ENCODE measurements at places on chromosomes 1 and 21.

DNA sequence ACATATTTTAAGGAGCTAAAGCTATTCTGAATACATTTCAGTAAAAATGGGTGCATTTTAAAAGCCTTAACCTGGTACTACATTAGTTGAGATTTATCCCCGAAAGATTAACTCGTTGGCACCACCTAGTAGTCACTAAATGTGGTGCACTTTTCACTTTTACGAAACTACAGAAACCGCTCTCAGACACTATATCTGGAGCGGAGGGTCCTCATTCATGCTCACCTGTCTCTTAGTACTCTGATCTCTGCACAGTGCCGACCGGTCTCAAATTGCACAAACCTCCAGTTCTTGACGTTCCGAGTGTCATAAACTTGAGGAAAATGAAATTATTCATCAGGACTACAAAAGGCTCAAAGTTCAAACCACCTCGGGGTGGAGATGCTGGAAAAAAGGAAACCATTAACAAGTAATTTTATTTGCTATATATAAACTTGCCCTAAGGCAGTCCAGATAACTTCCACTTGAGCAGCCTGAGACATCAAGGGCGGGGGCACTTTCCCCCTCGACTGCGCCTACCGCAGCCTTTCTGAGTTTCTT is 722 bp downstream of the LZIC start:
- DNase-seq = peak; percentile 27

- DNase-seq = no peak
These were observed 55.0 kb downstream of the CNIH3 start for GRCh38 chr1:224671076-224671475.

GRCh38 chr1:165235777-165236291 is 120.7 kb downstream of the LMX1A start:
- DNase-seq = no peak

DNA sequence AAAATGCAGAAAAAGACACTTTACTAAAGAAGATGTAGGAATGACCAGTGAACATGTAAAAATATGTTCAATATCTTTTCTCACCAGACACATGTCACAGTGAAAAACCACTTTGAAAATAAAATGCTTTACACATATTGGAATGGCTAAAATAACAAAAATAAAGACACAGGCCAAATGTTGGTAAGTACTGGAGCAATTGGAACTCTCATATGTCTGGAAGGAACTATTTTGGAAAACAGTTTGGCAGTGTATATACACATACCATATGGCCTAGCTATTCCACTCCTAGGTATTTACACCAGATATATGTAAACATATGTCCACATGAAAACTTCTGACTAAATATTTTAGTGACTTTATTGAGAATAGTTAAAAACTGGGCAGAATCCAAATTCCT is 927.2 kb downstream of the BRINP3 start:
- no peak for DNase-seq

DNA sequence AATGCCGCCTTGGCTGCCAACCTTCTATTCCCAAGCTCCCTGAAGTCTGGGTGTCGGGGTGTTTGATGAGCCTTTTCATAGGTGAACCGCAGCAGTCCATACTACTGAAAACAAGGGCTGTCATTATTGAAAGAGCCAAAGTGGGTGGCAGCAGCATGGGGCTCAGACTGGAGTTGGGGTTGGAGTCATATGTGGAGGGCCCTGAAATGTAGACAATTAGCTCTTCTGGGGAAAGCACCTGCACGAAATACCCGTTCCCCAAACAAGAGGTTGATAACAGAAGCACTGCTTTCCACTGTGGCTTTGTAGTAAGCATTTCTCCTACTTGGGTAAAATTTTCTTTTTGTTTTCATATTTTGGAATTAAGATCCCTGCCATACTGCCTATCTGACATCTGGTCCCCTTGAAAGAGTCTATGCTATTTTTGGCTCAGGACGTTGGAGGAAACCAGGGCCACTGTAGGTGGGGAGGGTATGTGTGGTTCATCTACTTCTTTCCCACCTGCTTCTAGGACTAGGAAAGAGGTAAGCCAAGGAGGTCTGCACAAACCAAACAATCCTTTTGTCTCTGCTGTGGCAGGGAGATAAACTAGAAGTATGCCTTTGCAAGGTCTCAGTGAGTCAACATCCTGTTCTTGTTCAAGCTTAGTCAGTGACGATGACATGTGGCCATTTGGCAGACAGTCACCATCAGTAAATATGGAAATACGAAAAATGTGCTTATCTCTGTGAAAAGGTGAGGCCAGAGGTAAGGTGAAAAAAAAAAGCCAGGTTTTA is 197.0 kb upstream of the UBE2U start:
- DNase-seq = no peak

- peak; percentile 86 for DNase-seq
These were observed at the start of gene METTL25B for GRCh38 chr1:156727926-156728598. Gene METTL25B (plus strand): TSS chr1:156728469. CDS start chr1:156729105, 636 bp downstream.

DNA sequence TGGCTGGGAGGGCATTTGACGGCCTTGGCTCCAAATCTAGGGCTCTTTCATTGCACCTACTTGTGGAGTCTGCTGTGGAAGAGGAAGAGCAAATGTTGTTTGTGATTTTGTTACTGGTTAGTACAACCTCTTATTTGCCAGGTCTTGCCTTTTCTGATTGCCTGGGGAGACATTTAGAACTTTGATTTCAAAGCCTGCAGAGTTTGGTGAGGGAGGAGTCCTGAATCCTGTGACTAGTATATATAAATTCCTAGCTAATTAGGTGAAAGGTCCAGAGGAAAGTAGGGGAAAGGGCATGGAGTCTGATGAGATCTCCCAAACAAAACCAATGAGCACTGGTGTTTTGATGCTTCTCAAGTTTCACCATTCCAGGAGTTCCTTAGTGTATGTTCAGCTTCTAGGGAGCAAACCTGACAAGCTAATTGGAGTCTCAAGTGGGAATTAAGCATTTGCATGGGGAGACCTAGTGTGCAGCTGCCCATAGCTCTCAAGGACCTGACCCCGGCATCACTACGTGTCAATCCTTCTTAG is 5.1 kb upstream of the HMGCS2 start:
- DNase-seq = no peak

DNA sequence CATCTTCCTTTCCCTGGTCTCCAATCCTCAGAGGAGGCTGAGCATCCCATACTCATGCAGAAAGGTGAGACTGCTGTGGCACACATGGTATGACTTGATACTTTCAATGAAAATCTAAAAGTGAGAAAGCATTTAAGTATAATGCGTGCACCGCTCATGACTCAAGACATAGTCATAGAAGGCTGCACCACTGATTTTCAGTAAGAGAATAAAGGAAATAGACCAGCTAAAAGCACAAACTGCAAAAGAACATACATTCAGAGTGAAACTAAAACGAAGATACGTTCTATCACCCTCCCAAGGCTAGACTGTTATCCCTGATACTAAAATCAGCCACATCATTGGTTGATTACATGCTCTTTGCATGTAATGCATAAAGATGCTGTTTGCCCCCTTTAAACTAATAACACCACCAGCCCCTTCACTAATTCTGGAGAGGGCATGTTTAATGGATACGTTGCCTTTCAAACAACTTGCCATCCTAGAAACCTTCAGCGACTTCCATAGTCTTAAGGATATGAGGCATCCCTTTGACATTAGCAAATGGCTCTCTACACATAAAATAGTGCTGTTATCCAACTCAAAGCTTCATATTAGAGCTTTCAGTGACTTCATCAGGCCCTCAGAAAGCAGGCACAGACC is 2.1 kb downstream of the PLD5 start:
- DNase-seq = peak; percentile 6

GRCh38 chr1:188668083-188668482 is 1809.6 kb downstream of the BRINP3 start:
- DNase-seq = no peak

GRCh38 chr1:230548357-230548756 is 93.9 kb upstream of the COG2 start:
- DNase-seq = no peak

DNA sequence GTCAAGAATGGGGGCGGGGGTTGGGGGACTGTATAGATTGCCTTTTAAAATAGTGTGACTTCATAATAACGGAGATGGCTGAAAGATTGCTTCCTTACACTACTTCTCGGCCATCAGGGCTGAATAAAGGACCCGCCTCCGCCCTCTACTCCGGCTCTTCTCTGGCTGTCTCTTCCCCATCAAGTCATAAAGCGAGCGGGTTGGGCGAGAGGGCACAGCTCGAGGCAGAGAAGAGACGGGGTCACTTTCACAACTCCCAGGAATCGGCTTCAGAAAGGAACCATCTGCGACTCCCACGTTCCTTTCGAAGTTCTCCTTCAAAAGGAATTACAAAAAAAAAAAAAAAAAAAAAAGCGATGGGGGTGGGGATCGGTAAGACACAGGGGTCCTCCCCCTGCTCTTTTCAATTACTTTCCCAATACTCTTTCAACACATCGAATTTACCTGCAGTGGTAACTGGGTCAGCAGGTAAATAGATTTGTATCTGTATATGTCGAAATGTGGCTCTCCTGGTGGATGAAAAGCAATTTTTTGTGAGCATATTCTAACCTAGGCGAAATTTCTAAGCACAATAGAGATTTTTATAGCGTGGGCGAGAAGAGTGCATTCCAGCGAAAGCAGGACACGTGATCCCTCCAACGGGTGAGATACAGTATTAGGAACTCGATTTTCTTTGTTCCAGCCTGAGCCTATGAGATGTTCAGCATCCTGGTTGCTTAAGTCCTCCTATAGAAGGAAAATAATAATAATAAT is 2.0 kb downstream of the LRRC7 start:
- DNase-seq = no peak

GRCh38 chr1:18794051-18794450 is 65.4 kb downstream of the TAS1R2 start:
- DNase-seq = no peak

- DNase-seq = no peak
These were observed 8.9 kb upstream of the NEK2 start for GRCh38 chr1:211684331-211684730.

GRCh38 chr21:14864211-14865021 is 200.4 kb downstream of the NRIP1 start:
- DNase-seq = peak; percentile 46

GRCh38 chr1:92987462-92987861 is 26.2 kb upstream of the DIPK1A start:
- DNase-seq = no peak

DNA sequence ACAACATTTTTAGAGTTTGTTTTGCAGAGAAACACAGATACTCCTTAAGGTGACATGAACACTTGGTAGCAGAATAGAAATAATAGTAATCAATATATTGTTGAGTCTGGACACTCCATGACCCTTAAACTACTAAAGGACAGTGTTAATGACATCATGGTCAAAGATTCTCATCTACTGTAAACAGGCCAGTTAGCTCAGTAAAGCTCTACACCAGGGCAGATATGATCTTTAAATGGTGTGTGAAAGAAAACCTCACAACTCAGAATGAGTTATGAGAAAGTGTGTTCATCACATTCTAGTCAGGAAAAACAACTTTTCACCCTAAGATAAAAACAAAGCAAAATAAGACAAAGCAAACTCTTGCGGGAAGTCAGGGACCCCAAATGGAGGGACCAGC is 58.1 kb upstream of the ADAMTS5 start:
- no peak for DNase-seq

GRCh38 chr21:31235671-31236450 is 108.2 kb downstream of the TIAM1 start:
- no peak for DNase-seq

GRCh38 chr1:29508458-29509107 is 272.3 kb downstream of the PTPRU start:
- no peak for DNase-seq

DNA sequence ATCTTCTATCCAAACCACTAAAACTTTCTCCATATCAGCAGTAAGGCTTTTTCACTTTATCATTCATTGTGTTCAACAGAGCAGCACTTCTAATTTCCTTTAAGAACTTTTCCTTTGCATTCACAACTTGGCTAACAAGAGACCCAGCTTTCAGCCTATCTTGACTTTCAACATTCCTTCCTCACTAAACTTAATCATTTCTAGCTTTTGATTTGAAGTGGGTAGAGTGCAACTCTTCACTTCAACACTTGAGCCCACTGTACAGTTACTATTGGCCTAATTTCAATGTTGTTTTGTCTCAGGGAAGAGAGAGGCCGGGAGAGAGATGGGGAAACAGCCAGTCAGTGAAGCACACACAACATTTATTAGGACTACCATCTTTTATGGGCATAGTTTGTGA is 2.0 kb downstream of the UBE2G2 start:
- no peak for DNase-seq

DNA sequence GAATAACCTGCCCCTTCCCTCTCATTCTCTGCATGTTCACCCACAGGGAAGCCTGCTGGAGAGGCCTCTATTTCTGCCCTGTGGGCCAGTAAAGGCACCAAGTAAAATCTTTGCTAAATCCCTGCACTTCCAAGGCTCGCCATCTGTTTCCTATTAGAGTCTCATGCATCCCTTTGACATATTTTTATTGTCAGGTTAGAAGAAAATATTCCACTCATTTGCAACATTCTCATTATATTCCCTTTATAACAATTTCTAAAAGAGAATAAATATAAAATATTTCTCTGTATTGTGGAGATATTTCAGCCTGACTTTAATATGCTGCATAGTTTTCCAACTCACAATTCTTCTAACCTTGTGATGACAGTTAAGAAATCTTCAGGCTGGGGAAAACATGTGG is 340.4 kb upstream of the VAMP3 start:
- no peak for DNase-seq

DNA sequence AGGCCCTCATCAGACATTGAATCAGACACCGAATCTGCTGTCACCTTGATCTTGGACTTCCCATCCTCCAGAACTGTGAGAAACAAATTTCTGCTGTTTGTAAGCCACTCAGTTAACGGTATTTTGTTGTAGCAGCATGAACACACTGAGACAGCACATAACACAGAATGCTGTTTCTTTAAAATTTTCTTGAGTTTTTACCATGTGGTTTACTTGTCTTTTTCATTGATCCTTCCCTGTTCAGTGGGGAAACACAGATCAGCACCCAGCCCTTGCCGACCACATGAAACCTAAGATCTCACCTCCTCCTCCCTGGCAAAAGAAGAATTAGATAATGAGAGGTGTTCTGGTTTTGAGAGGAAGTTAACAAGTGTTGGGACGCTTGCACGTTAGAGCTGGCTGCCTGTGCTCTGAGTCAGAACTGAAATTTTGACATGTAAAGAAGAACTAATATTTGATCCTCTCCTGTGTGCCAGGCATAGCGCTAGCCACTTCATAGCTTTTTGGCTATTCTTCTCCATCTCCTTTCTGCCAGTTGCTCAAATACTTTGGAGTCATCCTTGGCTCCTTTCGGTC is 179.6 kb downstream of the DHRS3 start:
- DNase-seq = peak; percentile 42

DNA sequence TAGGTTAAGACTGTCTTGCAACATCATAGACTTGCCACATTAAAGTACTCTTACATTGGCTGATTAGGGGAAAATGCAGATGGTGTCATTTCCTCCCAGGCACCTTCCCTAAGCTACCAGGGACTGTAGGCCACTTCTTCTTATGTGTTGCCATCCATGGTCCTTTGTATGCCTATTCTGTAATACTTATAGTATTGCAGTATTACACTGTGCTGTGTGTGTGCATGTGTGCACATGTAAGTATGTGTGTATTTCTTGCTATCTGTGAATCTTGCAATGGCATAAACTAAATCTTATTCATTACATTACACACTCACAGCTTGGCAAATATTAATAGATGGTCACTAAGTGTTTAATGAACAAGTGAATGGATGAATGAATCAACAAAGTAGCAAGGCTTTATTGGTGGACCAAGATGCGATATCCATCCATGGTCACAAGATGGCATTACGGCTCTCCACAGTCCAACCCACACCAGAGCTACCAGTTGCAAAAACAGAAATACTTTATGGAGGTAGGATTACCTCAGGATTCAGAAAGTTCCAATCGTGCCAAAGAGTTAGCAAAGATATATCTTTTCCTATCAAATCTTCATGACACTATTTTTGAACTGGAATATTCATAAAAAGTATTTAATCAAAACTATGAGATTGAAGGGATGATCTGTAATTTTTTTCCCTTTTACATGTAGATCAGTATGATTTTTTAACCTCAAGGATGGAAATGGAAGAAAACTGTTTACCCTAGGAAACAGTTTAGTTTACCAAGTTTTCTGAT is 160.2 kb downstream of the DENND1B start:
- DNase-seq = no peak
